ENCODE measurements at places on chromosomes 1 and 21.

DNA sequence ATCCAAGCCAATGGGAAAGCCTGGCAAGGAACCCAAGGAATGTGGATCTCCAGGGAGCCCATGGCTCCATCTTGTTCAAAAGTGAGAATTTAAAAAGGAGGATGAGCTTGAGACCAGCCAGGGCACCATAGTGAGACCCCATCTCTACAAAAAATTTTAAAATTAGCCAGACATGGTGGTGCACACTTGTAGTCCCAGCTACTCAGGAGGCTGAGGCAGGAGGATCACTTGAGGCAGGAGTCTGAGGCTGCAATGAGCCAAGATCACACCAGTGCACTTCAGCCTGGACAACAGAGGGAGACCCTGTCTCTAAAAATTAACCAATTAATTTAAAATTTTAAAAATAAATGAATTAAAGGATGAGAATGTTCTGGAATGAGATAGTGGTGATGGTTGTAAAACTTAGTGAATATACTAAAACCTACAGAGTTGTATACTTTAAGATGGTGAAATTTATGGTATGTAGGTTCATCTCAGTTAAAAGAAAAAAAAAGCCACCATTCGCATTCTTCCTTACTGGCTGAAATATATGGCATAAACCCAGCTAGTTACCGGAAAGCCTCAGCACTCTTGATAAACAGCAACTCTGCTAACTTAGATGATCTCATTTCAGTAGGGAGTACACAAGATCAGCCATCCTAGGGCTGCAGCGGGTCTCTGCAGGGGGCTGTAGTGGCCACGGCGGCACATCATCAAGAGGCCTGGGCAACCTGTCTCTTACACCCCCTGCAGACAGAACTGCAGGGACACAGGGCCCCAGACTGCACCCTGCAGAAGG, 48.3 kb upstream of the H6PD start:
- DNase-seq: no peak

GRCh38 chr1:53412285-53413174, 46.7 kb upstream of the DMRTB1 start:
- DNase-seq: no peak

DNA sequence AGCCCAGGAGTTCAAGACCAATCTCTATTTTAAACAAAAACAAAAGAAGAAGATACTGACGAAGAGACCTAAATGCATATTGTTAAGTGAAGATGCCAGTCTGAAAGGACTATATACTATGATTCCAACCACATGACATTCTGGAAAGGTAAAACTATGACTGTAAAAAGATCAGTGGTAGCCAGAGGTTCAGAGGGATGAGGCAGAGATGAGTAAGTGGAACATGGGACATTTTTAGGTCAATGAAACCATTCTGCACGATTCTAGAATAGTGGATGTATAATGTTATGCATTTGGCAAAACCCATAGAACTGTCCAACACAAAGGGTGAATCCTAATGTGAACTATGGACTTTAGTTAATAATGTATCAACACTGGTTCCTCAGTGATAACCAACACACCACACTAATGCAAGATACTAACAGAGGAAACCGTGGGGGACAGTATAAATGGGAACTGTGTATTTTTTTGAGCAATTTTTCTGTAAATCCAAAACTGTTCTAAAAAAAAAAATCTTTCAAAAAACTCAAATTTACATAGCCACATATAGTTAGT, 8.2 kb downstream of the RC3H1 start:
- DNase-seq: no peak

GRCh38 chr1:222240536-222241181, 307.2 kb downstream of the HHIPL2 start:
- DNase-seq: no peak

DNA sequence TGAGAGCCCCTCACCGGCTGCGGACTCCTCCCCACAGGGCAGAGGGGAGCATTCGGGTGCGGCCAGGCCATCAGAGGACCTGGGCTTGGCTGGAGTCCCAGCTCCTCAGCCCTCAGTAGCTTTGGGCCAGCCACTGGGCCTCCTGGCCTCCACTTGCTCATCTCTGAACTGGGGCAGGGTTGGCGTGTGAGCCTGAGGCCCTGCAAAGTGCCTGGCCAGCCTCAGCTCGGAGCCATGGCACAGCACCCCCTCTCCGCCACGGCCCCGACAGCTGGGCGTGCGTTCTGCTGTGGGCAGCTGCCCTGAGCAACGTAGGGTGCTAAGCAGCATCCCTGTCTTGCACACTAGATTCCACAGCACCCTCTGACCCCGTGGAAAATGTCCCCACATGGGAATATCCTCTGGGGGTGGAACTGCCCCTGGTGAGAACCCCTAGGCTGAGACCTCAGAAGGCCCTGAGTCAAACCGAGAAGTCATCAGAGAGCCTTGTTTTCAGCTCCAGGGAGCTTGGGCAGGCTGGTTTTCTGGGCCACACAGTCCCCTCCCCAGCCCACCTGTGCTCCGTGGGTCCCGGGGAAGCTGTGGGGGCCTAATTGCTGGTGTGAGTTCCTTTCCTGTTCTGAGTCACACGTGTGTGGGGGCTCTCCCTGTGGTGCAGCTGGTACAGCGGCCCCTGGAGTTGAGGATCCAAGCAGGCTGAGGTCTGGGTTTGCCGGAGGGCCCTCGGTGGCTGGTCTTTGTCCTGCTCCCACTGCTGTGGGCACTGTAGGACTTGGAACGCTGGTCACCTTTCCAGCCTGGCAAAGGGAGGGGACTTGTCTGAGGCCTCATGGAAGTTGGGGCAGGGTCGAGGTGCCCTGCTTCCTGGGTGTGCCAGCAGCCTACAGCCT, 24.5 kb downstream of the TP73 start:
- DNase-seq: no peak

DNA sequence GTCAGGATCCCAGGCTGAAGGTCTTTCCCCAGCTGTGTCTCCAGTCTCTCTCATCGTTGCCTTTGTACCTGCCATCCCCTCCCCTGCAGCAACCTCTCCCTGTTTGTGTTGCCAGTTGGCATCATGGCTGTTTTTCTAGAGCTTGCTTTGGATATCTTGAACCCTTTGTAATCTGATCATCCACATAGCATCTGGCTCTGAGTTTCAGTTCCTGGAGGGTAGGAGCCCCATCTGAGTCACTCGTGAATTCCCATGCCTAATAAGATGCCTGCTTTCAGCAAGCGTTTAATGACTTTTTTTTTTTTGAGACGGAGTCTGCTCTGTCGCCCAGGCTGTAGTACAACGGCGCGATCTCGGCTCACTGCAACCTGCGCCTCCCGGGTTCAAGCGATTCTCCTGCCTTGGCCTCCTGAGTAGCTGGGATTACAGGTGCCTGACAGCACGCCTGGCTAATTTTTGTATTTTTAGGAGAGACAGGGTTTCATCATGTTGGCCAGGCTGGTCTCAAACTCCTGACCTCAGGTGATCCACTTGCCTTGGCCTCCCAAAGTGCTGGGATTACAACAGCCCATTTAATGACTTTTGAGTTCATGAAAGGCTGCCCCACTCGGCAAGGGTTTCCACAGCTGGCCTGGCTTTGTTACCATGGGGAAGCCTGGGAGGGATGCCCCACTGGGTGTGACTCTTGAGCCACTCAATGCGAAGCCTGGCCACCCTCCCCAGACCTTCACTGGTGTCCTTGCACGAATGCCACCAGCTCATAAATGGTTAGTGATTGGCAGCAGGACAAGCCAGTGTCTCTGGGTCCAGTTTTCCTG, 11.9 kb downstream of the ALPL start:
- DNase-seq: no peak

- DNase-seq: no peak
Measured at GRCh38 chr1:233582439-233582838, 31.5 kb upstream of the KCNK1 start.

DNA sequence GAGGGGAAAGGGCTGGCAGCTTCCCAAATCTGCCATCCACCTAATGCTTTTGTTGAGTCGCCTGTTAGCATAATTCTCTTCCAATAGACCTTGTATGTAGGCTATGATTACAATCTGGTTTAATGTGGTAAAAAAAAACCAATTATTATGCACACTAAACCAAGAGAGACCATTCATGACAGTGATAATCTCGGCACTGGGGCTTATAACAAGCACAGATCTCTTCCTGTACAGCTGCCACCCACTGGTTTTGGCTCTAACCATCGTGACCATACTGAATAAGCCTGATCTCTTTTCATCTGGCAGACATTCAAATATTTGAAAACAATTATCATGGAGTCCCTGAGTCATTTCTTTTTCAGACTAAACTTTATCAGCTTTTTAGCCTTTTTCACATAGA, 12.0 kb upstream of the SYT14 start:
- no peak for DNase-seq

DNA sequence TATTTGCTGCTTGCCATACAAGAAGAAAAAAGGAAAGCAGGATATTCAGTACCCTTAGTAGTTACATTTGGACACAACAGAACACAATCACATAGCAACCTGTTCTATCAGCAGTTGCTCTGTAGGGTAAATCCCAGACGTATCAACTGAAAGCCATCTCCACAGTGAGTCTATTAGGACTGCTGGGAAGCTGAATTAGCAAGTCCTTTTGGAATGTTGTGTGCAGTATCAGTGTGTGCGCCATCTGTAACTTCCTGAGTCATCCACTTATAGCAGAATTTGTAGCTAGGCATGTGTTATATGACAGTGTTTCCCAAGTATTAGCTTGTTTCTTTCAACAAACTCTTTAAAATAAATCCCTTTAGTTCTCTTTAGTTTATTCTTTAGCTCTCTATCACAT, 21.3 kb downstream of the CCDC30 start:
- DNase-seq: no peak

- no peak for DNase-seq
Measured at GRCh38 chr21:26909972-26910371, 56.9 kb downstream of the ADAMTS5 start.

- DNase-seq: no peak
Measured at GRCh38 chr1:88194542-88194941, 489.5 kb upstream of the PKN2 start.

- DNase-seq: no peak
Measured at GRCh38 chr21:17616831-17617230, 4.1 kb upstream of the BTG3 start.

DNA sequence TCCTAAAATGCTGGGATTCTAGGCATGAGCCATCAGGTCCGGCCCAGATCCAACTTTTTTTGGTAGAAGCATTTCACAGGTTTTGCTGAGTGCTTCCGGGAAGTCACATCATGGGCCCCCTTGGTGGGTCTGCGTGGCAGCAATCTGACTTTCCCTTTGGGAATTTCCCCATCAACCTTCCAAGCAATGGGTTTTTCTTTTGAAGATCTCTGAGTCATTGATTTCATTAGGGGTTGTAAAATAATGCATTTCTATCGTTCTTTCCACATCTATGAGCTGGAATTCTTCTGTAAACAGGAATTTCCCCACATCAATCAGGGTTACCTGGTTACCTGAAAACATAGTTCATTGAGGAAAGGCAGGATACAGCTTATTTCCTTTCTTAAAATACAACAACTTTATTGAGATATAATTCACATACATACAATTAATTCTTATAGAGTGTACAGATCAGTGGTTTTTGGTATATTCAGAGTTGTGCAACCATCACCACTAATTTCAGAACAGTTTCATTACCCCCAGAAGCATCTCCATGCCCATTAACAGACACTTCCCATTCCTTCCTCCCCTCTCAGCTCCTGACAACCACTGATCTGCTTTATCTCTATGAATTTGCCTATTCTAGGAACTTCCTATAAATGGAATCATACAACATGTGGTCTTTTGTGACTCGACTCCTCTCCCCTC, 9.9 kb upstream of the ZBTB17 start:
- DNase-seq: no peak

DNA sequence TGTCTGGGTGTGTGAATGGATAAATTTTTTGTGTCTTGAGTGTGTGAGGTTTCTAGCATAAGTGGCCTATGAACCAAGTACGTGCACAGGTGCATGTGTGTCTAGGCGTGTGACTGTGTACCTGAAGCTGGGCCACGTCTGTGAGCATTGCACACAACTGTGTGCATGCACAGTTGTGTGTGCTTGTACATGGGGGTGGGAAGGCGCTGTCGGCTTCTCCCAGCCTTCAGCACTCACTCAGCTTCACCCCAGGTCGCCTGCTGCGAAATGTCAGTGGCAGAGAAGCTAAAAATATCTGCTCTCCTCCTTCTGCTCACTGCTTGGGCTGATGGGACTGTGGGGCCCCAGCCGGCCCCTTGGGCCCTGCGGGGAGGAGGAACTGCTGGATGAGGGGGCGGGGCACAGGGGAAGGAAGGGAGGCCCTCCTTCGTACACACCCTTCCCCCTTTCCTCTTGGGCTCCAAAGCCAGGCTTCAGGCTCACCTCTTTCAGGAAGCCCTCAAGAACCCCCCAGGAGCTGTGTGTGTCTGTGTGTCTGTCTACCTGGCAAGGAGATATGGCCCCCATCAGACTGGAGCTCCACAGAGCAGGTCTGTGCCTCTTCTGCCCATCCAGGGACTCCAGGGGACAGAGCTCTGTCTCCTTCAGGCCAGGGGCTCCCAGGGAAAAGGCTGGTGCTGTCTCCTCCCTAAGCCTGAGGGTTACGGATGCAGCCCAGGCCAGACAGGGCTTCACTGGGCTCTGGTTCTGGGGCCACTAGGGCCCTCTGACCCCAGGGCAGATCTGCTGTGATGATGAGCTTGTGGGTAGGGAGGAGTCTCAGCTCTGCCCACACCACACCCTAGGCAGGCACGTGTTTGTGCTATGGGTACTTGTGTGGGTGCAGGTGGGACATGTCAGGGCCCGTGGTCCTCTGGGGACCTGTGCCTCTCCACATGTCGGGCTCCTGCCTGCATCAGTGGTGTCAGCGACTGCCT, 35.6 kb upstream of the WASF2 start:
- peak; percentile 28 for DNase-seq

DNA sequence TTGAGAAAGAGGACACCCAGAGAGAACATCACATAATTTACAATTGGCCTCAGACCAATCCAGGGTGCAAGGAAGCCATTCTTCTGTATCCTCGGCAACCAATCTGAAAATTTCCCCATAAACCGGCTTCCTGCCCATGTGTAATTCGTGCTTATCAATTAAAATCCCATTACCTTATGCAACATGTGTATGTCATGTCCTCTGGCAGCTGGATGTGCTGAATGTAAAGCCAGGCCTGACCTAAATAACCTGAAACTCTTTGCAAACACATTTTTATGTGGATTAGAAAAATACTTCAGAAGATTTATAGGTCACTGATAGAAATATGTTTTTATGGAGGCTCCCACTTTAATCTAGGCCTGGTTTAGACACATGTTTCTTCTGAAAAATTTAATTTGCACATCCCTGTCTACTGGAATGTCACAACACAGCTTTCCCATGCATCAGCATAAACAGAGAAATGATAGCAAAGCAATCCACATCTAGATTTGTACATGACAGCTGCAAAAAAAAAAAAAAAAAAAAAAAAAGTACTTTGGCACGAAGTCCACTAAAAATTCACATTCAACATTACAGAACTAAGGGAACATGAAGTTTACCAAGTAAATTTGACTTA, 69.4 kb upstream of the SAMSN1 start:
- DNase-seq: no peak

DNA sequence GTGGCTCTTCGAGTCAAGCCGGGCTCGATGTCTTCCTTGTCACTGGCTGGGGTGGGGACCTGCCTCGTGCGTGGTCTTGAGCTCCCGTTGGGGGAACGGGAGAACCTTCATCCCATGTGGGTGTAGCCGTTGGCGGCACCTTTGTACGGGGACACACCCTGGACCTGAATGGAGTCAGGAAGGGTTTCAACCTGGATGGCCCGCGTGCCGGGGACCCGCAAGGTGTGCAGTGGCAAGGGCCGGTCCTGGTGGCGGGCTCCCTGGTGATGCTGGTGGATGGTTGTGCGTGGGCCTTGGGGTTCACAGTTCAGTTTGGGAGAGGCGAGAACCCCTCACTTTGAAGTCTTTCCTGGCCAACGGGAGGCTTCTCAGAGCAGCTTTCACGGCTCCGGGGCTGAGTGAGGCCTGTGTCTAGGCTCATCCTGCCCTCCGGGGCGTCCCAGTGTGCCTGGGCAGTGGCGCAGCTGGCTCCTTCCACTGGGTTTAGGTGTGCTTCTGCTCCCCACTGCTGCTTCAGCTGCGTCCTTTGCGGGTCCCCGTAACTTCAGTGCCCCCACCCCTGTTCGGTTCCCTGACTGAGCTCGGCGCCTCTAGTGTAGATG, 11.4 kb downstream of the SKI start:
- no peak for DNase-seq

Data from CD4-positive, alpha-beta T cell treated with Interleukin-2 at 100 ng/mL for 4 hours (primary cell).